Cortex of kidney (tissue), 1 donor: ENCODE measurements at places on chromosomes 7 and 10.

GRCh38 chr10:3222626-3223025, 50.0 kb upstream of the PITRM1 start:
- no peak for DNase-seq

DNA sequence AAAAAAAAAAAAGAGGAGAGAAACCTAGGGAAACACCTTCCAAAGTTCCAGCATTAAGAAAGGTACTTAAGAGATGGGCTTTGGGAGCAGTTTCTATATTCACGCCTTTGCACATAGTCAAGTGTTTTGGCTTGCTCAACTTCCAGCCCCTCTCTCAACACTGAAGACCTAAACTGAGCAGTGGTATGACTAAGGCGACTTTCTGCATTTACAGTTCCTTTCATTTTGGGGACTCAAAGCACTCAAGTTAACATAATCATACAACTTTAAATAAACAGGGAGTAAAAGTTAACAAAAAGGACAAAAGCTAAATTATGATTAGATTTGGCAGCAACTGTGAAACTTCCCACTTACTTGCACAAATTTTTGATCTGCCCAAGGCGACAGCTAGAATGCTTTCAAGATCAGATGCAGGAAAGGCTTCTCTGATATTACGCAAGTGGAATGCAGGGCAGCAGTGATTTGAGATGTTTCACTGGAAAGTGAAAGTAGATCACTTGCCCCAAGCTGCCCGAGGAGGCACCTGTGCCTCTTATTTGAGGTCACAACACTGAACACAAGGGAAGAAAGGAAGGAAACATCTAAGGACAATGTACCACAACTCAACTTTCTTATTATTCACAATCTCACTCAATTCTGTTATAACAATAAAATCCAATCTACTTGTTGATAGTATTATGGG, 199.5 kb downstream of the SKAP2 start:
- no peak for DNase-seq

DNA sequence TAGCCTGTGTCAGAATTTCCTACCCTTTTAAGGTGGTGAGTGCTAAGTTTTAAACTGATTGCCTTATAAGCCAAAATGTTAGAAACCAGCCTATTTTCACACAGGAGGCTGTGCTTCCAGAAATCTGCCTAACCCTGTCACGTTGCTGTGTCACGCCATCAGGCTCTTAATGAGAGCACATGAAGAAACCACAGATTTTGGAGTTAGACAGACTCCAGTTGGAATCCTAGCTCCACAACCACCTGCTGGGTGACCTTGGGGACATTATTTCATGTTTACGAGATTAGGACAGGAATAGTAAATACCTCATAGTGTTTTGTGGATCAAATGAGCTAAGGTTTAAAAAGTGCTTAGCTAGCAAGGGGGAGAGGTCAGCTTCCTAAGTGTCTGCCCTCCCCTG, 321.8 kb downstream of the DPP6 start:
- no peak for DNase-seq

DNA sequence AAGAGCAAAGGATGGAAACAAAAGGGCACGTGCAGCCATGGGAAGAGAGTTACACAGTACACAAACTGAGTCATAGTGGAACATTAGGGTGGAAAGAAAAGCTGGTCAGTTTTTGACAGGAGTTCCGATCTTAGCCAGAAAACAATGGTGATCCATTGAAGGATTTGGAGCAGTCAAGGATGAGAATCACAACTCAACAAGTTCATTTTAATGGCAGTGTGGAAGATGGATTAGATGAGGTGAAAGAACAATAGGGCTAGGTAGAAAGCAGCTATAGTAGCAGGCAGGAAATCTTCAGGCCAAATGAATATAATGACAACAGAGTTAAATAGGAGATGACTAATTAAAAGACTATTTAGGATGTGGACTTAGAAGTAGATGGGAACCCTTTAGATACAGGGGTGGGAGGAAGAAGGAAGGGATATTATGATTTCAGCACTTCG, 136.3 kb downstream of the DOCK4 start:
- DNase-seq, result no peak

- no peak for DNase-seq
These were observed 425.4 kb downstream of the RPS24 start for GRCh38 chr10:78458983-78459638.

- no peak for DNase-seq
These were observed 26.5 kb downstream of the NUP42 start for GRCh38 chr7:23208316-23208715.

GRCh38 chr7:29139191-29139590, 7.1 kb downstream of the CPVL start:
- no peak for DNase-seq

DNA sequence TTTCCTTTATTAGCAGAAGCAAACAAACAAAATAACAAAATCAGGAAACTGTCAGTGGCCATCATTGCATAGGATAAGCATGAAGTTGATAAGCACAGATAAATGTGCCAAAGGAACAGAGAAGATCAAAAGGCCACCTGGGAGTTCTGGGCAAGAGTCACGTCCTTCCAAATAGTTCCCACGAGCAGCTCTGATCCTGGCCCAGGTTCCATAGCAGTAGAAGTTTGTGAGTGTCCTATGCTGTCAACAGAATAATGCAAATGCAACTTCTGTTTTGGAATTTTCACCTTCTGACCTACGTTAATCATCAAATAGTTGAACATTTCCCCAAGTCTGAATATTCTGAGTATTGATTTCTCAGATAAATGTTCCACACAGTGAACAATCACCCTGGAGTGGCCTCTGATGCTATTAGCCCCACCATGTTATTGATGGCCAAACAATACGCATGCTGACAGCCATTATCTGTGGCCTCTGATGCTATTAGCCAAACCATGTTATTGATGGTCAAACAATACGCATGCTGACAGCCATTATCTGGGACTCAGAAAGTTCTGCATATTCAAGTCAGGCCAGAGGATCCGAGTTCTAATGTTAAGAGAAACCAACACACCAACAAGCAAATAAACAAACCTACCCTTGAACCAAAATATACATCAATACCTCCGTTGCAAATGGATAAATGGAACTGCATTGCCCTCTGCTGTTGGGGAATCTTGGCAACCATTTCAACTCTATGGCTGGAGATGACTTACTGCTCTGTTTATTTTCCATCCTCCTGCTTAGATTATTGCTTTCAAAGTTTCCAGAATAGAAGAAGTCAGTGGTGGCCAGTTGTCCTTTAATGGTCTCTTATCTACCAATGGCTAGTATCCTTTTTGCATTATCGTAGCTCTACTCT, 63.3 kb downstream of the MRC1 start:
- no peak for DNase-seq

DNA sequence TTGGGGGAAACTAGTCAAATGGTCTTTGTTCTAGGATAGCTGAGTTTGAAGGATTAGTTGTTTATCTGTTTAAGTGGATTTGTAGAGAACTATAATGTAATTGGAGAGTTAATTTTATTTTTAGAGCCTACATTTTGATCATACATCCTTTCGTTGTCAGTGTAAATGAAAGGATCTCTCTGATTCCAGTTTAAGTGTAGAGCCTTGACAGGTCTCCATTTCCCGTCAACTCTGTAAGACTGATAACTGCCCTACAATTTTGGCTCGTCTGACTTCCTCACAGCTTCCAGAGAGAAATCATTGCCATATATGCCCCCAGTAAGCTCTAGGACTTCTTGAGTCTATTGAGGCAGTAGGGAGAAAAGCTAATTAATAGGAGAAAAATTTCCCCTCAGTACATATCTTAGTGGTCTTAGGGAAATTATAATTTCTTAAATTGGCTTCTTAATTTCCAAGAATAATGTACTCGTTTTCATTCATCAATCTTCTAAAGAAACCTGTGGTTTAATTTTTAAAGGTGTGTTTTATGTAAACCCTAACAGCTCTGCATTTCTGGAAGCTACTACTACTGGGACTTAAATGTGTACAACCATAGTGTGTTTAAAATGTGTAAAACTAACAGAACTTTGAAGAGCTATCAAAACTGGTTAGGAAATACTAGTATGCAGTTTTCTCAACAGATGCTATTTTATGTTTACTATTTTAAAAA, 3.8 kb downstream of the KMT2E start:
- no peak for DNase-seq

- DNase-seq, result no peak
These were observed 44.2 kb downstream of the CAMK2B start for GRCh38 chr7:44280993-44281721.

GRCh38 chr7:70645876-70646351, 486.0 kb upstream of the GALNT17 start:
- no peak for DNase-seq

- no peak for DNase-seq
These were observed 33.3 kb downstream of the GBX1 start for GRCh38 chr7:151133986-151134742.

GRCh38 chr7:3861941-3862340, 560.9 kb downstream of the SDK1 start:
- no peak for DNase-seq

DNA sequence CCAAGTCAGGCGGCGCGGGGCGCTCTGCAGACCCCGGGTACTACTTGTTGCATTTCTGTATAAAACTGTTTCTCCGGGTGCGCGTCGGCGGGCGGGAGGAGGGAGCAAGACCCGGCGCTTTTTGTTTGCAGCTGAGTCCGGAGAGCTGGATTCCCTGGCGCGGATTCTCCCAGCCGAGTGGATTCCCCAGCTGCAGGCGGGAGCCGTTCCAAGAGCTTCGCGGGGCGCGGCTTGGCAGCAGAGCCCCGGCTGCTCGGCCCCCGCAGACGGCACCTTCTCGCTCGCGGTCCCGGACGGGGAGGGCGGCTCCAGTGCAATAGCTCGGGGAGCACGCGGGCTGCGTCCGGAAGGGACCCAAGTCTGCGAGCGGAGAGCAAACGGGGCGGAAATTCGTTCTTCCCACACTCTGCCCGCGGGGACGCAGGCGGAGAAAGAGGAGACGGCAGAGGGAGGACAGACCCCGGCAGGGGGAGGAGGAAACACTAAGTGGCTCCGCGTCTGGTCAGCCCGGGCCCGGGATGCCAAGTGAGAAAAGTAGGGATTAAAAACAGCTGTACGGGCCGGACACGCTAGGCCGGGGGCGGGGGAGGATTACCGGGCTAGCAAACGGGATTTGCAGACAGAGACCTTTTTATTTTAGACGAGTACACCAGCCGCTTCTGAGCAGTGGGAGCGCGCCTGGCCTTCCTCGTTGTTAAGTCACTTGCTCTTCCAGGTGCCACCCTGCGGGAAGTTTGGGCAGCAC, at the start of gene TRIL:
TRIL (minus strand) TSS at position 96 of the 745 bp plus-strand sequence. CDS start 284 bp downstream, outside the sequence.
- peak; percentile 15 for DNase-seq

DNA sequence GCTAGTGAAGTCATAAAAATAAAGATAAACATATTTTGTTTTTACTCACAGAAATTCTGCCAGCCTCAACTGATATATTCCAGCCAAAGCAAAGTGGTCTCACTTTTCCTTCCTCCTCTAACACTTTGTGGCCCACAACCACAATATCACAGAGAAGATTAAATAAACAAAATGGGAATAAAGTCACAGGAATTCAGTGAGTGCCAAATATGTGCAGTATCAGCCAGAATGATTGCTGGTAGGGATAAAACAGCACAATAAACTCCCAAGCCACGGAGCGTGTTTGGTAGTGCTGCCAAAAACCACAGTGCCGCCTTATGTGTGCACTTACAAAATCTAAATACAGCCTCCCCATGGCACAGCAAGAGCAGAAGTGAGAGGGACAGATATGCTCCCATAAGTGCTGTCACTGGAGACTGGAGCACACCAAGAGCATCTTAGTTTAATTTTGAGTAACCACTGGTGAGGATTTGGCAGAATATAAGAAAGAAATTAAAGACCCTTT, 155.8 kb downstream of the POM121L12 start:
- no peak for DNase-seq

- DNase-seq, result no peak
These were observed 30.8 kb downstream of the MTURN start for GRCh38 chr7:30165590-30165989.

DNA sequence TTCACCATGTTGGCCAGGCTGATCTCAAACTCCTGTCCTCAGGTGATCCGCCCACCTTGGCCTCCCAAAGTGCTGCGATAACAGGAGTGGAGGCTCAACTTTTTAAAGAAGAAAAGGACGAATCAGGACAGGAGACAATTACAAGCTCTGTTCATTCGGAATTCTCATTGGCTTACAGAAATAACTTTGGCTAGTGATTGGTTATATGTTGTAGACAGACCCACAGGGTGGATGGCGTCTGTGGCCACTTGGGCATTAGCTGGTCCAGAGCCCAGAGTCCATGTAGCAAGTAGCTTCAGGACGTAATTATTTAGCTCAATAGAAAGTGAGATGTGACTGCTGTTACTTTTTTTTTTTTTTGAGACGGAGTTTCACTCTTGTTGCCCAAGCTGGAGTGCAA, 160.5 kb upstream of the TNRC18 start:
- DNase-seq, result no peak

- DNase-seq, result no peak
These were observed 10.0 kb upstream of the GTF2IRD1 start for GRCh38 chr7:74443543-74444247.

- no peak for DNase-seq
These were observed 32.5 kb downstream of the GNA12 start for GRCh38 chr7:2811476-2812113.

DNA sequence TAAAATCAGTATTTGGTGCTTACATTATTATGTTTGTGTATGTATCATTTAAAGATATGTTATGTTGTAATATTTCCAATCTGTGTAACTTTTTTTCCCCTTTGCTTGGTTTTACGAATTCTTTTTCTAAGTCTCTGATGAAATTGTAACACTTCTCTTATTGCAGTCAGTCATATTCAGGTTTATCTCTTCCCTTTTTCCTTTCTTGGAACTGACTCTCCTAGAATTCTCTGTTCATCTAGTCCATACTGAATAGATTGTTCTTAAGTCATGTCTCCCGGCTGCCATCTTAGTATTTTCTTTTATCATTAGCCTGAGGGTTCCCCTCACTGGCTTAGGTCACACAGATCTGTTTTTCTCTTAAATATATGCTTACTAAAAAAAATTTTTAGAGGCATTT, 44.6 kb downstream of the PHTF2 start:
- no peak for DNase-seq

- DNase-seq, result no peak
These were observed 147.9 kb upstream of the MYO3A start for GRCh38 chr10:25786161-25786560.

- no peak for DNase-seq
These were observed 22.0 kb downstream of the CRPPA start for GRCh38 chr7:16399265-16399831.

- no peak for DNase-seq
These were observed 1.8 kb downstream of the FRAT2 start for GRCh38 chr10:97332591-97333350.
